ENCODE measurements at places on chromosomes 2 and 18.

GRCh38 chr2:51484605-51485004, 452.7 kb upstream of the NRXN1 start:
- no peak for DNase-seq

- DNase-seq: no peak
These were observed 225.0 kb downstream of the FHOD3 start for GRCh38 chr18:36522509-36522908.

DNA sequence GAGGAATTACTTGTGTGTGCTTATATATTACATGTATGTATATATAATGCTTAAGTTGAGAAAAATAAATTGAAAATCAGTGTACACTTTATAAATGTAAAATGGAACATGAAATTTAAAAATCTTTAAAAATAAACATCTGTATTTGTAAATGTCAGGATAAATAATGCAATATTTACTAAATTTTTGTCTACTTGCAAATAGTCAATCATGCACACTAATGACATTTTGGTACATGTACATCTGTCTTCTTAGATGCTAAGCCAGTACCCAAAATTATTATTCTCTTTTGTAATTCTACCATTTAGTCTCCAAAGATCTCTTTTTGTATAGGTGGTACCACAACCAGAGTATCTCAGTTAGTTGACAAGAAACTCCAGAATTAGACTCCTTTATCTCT, 96.4 kb upstream of the SCN1A start:
- no peak for DNase-seq

DNA sequence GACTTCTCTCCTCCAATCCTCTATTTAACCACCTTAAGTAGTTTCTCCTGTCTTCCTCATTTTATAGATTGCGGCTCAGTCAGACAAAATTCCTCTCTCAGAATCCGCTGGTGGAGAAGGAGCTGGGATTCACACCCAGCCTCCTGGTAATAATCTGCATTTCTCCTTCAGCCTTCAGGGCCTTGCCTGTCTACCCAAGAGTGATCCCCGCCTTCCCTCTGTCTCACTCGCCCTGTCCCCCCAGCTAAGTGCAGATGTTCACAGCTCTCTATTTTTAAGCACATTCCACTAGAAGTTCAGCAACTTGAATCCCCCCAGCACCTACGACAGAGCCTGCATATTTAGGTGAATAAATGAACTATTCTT, 212.5 kb upstream of the HAAO start:
- DNase-seq: no peak

- DNase-seq: no peak
These were observed 126.2 kb upstream of the LGALSL start for GRCh38 chr2:64327510-64328414.

Measured in NT2/D1 (cell line).